ENCODE measurements at places on chromosomes 12 and 14. TPM values are rescaled to one million over a fixed set of nuclear protein-coding genes. Genes with fewer than 3 reads are reported as not detected.

LRRC74A gene
- not detected for total RNA-seq

RTL1 gene
- total RNA-seq, result not detected

NEUROD4 gene
- not detected for total RNA-seq

KRT85 gene
- not detected for total RNA-seq

PIWIL1 gene
- total RNA-seq, result not detected

KRT83 gene
- total RNA-seq, result not detected

TAS2R13 gene
- 0.44 TPM for total RNA-seq

DNA sequence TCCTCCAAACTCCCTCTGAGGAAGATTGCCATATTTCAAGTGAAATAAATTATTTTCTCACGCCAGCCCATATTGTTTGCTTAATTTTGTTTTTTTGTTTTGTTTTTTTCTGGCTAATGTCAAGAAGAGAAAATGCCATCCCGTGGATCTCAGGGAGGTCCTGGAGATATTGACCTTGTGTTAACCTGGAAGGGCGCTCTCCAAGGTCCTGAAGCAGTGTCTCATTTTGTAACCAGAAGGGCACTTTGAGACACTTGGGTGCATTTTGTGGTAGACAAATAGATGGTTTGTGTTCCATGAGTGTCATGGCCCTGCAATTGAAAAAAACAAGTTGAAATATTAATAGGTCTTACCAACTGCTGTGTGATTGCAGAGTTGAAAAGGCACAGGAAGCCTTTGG, 268.9 kb downstream of the SUDS3 start:
- no peak overlapping the region for H3K27ac ChIP-seq
- no peaks in the 10 kb centered on the region for H3K36me3 ChIP-seq
- peak; percentile 20 for DNase-seq
- no peak overlapping the region for H3K4me3 ChIP-seq
- no peaks in the 10 kb centered on the region for H3K4me1 ChIP-seq

DNA sequence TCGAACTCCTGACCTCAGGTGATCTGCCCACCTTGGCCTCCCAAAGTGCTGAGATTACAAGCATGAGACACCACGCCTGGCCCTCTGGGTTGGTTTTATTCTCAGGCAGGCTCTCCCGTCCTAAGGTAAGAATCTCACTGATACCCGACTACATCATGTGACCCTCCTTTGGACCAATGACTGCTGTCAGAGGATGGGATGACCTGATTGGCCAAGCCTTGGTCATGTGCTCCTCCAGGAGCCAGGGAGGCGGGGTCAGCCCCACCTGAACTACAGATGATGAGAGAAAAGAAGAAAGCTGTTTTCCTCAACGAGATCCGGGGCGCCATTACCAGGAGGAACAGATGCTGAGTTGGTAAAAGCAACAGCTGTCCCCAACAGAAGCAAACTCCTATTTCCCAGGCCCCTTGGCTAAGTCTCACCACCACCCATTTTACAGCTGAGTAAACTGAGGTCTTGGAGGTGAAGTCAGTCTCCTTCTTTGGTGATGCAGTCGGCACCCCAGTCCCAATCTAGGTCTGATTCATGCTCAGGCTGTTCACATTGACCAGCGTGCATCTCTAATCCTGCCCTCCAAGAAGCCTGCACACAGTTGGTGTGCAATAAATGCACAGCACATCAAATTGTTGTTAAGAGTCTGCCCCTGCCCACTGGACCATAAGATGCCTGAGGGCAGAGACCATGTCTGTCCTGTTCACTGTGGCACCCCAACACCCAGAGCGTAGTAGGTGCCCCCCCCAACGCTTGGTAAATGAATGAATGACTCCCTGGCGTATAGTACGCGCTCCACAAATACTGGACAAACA, 118.8 kb downstream of the SCARB1 start:
- peaks cover 4% of the 10 kb centered on the region for H3K4me1 ChIP-seq
- H3K27me3 ChIP-seq, result peaks cover 14% of the 10 kb centered on the region
- no peak overlapping the region for H3K27ac ChIP-seq
- no peaks in the 10 kb centered on the region for H3K36me3 ChIP-seq

GRCh38 chr12:12333407-12334366, 16.4 kb downstream of the MANSC1 start:
- no peak for DNase-seq
- no peaks in the 10 kb centered on the region for H3K36me3 ChIP-seq
- no peaks in the 10 kb centered on the region for H3K27me3 ChIP-seq
- H3K4me1 ChIP-seq, result no peaks in the 10 kb centered on the region
- no peak overlapping the region for H3K27ac ChIP-seq
- H3K4me3 ChIP-seq, result no peak overlapping the region

GRCh38 chr14:70398706-70399431, 18.0 kb downstream of the SYNJ2BP start:
- H3K27me3 ChIP-seq, result no peaks in the 10 kb centered on the region
- peaks cover 3% of the 10 kb centered on the region for H3K4me1 ChIP-seq
- no peak overlapping the region for H3K27ac ChIP-seq
- no peak for DNase-seq
- no peaks in the 10 kb centered on the region for H3K36me3 ChIP-seq

DNA sequence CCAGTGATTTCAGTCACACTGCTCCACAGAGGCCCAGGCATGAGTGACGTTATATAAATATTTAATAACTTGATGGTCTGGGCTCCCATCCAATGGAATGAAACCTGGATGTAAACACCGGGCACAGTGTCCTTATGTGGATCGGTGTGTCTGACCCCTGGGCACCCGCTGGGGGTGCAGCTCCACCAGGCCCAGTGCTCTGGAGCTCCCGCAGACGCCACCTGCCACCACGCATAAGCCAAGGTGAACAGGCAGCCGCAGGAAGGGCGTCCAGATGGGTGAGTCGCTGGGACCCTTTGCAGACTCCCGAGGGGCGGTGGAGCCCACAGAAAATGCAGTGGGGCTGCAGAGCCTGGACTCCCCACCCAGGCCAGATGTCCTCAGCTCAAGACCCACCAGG, 121.6 kb downstream of the SCARB1 start:
- H3K27me3 ChIP-seq, result no peaks in the 10 kb centered on the region
- no peaks in the 10 kb centered on the region for H3K36me3 ChIP-seq
- no peak for DNase-seq
- H3K27ac ChIP-seq, result no peak overlapping the region
- peaks cover 32% of the 10 kb centered on the region for H3K4me1 ChIP-seq

DNA sequence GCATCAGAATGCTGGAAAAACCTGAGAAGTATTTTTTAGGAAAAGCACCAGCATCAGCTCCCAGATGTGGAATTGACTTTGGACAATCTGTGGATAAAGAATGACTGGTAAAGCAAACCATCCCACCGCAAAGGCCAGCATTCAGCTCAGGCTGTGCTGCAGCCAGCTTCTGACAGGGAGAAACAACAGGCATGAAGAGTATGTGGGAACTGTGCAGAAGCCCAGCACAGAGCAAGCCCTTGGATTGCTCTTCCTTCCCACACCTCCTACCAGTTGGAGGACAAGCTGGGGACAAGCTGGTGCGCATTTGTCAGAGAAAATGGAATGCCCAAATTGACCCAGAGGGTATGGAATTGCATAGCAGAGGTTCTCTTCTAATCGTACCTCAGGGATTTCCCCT, 228.1 kb downstream of the ANO2 start:
- H3K27ac ChIP-seq, result no peak overlapping the region
- DNase-seq, result no peak
- H3K36me3 ChIP-seq, result no peaks in the 10 kb centered on the region
- no peaks in the 10 kb centered on the region for H3K4me1 ChIP-seq
- no peaks in the 10 kb centered on the region for H3K27me3 ChIP-seq
- no peak overlapping the region for H3K4me3 ChIP-seq

GRCh38 chr12:15278816-15279658, 43.3 kb upstream of the PTPRO start:
- no peak overlapping the region for H3K4me3 ChIP-seq
- no peaks in the 10 kb centered on the region for H3K36me3 ChIP-seq
- H3K4me1 ChIP-seq, result no peaks in the 10 kb centered on the region
- H3K27ac ChIP-seq, result no peak overlapping the region
- DNase-seq, result no peak

DNA sequence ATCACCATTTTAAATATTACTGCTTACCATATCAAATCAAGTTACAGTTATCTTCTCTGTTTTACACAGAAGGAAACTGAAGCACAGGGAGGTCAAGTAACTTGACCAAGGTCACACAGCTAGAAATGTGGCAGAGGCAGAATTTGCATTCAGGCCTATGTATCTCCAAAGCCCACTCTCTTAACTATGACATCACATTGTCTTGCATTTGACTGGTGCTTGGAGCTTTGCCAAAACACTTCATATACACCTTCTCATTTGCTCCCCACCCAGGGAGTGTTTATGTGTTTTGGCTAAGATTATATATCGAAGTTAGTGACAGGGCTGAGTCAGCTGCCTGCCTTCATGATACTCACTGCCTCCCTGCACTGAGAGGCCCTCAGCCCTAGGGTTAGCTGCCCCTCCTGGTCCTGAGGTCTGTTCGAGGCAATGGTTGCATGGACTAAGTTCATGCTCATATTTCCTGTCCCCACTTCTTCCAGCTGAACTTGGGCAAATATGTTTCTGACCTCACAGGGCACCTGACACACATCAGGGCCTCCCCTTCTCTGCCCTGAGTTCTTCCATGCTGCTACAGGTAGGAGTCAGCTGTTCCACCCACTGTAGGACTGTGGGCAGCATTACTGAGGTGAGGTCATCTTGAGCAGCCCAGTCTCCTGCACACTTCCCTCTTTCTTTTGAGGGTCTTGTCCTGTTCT, 1.8 kb downstream of the GALNT6 start:
- no peaks in the 10 kb centered on the region for H3K27me3 ChIP-seq
- no peak overlapping the region for H3K4me3 ChIP-seq
- DNase-seq, result peak; percentile 72

GRCh38 chr14:89598548-89599186, 181.6 kb upstream of the FOXN3 start:
- H3K27ac ChIP-seq, result no peak overlapping the region
- no peaks in the 10 kb centered on the region for H3K36me3 ChIP-seq
- no peak overlapping the region for H3K4me3 ChIP-seq
- no peak for DNase-seq

DNA sequence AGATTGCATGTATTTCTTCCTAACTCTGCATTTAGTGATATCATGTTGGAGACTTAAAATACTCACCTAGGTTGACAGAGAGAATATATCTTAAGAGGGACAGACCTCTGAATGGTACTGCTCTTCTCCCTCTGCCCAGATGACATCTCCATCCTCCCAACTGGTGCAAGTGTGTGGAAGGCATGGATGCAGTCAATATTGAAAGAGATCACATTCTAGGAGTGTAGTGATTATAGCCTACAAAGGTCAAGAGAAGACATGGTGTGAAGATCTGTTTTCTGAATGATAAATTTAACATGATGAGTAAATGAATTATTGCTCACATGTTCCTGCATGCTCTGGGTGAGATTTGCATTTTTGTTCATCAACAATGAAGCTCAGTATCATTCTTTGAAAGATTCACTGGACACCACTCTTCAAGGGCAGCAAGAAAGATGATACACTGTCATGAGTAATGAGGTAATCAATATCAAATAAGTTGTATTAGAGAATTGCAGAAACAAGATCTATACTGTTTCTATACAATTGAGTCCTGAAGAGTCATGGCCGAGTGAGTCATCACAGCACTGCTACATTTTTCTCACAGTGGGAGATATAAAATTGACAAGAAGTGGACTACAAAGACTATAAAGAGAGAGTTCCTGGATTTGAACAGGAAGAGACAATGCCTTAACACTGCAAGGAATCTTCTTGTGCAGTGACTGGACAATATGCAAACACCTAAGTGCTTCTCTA, 183.3 kb upstream of the KRR1 start:
- H3K27ac ChIP-seq, result no peak overlapping the region
- no peaks in the 10 kb centered on the region for H3K36me3 ChIP-seq
- H3K4me3 ChIP-seq, result no peak overlapping the region
- H3K27me3 ChIP-seq, result no peaks in the 10 kb centered on the region
- no peak for DNase-seq

GRCh38 chr14:61609884-61610283, 85.4 kb upstream of the HIF1A start:
- H3K4me1 ChIP-seq, result no peaks in the 10 kb centered on the region
- no peak overlapping the region for H3K4me3 ChIP-seq
- no peak overlapping the region for H3K27ac ChIP-seq

DNA sequence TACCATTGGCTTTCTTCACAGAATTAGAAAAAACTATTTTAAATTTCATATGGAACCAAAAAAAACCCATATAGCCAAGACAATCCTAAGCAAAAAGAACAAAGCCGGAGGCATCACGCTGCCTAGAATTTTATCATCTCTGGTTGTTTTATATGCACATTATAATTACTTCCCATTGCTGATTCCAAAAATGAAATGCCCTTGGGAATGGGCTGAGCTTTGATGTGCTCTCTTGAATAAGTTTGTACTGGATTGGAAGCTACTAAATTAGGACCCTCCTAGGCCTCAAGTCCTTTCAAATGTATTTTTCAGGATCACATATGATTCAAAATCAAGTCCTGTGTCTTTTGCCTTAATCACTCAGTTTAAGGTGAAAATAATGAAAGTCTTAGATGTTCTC, 58.9 kb upstream of the DUSP6 start:
- no peak for DNase-seq
- no peaks in the 10 kb centered on the region for H3K36me3 ChIP-seq
- H3K27me3 ChIP-seq, result no peaks in the 10 kb centered on the region
- no peak overlapping the region for H3K27ac ChIP-seq
- no peak overlapping the region for H3K4me3 ChIP-seq

DNA sequence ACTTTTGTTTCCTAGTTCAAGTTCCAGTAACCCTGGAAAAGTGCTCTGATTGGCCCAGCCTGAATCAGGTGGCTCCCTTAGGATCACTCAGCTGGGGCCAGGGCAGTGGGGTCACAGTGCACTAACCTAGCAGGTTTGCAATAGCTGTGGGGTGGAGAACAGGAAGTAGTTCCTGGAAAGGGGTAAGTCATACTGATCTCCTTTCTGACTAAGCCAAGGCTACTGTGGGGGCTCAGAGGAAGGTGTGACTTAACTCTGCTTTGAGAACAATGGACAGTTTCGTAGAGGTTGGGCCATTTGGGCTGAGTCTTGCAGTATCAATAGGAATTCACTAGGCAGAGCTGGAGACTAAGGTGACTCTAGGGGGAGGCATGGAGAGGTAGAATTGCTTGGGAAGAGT, 89.4 kb downstream of the KIF26A start:
- no peaks in the 10 kb centered on the region for H3K36me3 ChIP-seq
- no peaks in the 10 kb centered on the region for H3K27me3 ChIP-seq
- no peak overlapping the region for H3K27ac ChIP-seq
- no peaks in the 10 kb centered on the region for H3K4me1 ChIP-seq

- H3K4me3 ChIP-seq, result no peak overlapping the region
- no peak for DNase-seq
- no peaks in the 10 kb centered on the region for H3K36me3 ChIP-seq
- no peaks in the 10 kb centered on the region for H3K27me3 ChIP-seq
These were observed 290.9 kb downstream of the LRIG3 start for GRCh38 chr12:58629376-58629775.

- H3K27me3 ChIP-seq, result no peaks in the 10 kb centered on the region
- H3K36me3 ChIP-seq, result no peaks in the 10 kb centered on the region
- H3K27ac ChIP-seq, result no peak overlapping the region
- peaks cover 33% of the 10 kb centered on the region for H3K4me1 ChIP-seq
- no peak overlapping the region for H3K4me3 ChIP-seq
These were observed 4.4 kb upstream of the EIF5 start for GRCh38 chr14:103329401-103330347.

GRCh38 chr12:89702503-89702902, 6.1 kb downstream of the ATP2B1 start:
- H3K27ac ChIP-seq, result no peak overlapping the region
- DNase-seq, result no peak
- H3K4me3 ChIP-seq, result no peak overlapping the region

Measured in K562 (cell line).